EL (cell line): ENCODE measurements at places on chromosomes 3 and 15.

GRCh38 chr3:149660462-149660861 is 2.6 kb upstream of the WWTR1 start:
- no peak for DNase-seq

- DNase-seq = no peak
These were observed 2.6 kb upstream of the DPPA4 start for GRCh38 chr3:109339714-109340648.

DNA sequence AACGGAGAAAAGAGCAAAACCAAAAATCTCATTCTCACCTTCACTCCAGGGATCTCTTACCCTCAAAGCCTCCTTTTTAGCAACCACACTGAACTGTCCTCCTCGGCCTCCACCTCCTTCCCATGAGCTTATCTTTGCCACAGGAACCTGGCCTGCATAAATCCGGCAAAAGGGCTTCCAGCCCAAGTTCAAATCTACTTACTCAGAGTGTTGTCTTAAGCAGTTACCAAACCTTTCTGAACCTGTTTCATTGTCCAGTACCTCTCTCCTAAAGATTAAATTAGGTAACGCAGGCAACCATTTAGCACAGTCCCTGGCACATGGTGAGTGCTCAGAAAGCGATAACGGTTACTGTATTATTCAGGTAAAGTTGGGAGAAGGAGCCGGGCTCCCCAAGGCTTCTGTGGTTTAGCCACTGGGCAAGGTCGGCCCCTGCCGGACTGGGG is 777 bp downstream of the CIB1 start:
- DNase-seq = peak; percentile 18

DNA sequence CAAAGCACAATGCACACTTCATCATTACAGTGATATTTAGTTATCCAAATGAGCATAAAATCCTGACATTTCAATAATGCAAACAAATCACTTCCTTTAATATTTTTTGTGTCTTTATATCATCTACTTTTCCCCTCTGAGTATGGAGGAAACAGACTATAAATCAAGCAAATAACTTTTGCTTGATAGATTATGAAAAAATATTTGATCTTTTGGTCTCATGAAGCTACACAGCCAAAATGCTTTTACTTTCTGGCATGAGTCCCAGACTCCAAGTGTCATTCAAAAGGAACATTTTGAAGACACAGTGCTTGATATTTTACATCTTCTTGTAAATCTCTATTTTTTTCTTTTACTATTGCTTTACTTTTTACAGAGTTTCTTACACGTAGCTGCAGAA is 215.3 kb upstream of the ROBO1 start:
- DNase-seq = no peak

DNA sequence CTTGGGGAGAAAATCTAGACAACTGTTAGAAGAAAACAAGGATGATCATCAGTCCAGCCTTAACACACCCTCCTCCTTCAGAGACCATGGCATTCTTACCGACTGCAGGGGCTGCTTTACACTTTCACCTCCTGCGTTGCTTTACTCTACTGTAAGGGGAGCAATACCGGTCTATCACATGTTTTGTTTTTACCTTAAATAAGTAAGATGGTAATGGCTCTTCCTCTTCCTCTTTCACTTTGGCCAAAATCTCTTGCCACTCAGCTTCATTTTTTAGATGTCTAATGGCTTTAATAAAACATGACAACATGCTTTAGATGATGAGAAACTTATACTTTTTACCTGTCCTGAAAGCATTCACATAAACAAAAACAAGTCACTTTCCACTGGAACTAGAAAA is 33.4 kb upstream of the STIMATE start:
- no peak for DNase-seq

- no peak for DNase-seq
These were observed 142.3 kb upstream of the STRIT1 start for GRCh38 chr3:155435821-155436220.

GRCh38 chr3:123832692-123833397 is 51.3 kb downstream of the MYLK start:
- DNase-seq = no peak

- DNase-seq = no peak
These were observed 2.7 kb downstream of the PXYLP1 start for GRCh38 chr3:141234283-141234682.

DNA sequence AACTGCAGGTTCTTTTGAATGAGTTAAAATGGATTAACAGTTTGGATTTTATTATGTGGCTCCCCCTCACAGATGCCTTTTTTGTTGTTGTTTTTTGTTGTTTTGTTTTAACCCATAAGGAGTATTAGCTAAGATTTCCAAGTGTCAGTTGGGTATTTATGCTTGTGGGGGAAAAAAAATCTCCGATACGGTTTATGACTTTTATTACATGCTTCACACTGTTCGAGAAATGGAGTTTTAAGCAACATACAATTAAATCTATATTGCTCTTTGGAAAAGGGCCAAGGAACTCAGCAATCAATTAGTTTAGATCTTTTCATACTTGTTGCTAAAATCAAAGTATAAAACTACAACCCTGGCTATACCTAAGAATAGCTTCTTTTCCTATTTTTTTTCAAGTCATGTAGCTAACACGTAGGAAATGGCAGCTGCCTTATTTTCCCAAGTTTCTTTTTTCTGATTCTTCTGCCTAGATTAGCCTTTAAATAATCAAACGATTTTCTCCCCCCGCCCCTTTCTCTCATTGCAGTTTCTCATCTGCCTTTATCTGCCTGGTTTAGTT is 16.0 kb downstream of the NR2F2 start:
- no peak for DNase-seq

- DNase-seq = no peak
These were observed 104.1 kb downstream of the DUT start for GRCh38 chr15:48435321-48435720.

- no peak for DNase-seq
These were observed 16.5 kb downstream of the PIF1 start for GRCh38 chr15:64808785-64809453.

- no peak for DNase-seq
These were observed 15.9 kb downstream of the PLA2G4F start for GRCh38 chr15:42140383-42141070.

DNA sequence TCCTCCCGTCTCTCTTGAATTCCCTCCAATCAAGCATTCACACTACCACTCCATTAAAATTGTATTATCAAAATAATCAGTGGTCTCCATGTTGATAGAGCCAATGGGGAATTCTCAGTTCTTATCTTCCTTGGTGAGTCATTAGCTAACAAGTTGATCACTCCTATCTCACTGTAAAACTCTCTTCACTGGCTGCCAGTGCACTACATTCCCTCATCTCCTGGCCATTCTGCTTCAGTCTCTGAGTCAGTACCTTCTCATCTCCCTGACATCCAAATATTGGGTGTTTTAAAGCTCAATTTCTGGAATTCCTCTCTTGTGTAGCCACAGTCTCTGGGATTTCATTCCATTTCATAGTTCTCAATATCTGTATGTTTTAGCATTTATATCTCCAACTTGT is 175.2 kb downstream of the ALDH1A2 start:
- DNase-seq = peak; percentile 82

DNA sequence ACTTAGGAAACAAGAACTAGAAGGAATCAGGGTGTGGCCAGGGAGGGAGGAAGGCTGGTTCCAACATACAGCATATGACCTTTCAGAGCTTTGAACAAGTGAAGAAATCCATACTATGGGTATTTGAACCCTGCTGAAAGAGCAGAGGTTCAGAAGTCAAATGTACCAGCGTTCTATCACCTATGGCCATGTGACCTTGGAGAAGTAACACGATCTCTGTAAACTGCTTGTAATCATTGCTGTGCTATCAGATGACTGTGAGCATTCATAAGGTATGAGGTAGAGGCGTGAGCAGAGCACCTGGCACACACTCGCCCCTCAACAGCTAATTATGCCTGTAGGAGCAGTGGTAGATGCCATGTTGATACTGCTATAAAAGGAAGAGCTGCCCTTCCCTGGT is 55.2 kb downstream of the KLHL6 start:
- no peak for DNase-seq

DNA sequence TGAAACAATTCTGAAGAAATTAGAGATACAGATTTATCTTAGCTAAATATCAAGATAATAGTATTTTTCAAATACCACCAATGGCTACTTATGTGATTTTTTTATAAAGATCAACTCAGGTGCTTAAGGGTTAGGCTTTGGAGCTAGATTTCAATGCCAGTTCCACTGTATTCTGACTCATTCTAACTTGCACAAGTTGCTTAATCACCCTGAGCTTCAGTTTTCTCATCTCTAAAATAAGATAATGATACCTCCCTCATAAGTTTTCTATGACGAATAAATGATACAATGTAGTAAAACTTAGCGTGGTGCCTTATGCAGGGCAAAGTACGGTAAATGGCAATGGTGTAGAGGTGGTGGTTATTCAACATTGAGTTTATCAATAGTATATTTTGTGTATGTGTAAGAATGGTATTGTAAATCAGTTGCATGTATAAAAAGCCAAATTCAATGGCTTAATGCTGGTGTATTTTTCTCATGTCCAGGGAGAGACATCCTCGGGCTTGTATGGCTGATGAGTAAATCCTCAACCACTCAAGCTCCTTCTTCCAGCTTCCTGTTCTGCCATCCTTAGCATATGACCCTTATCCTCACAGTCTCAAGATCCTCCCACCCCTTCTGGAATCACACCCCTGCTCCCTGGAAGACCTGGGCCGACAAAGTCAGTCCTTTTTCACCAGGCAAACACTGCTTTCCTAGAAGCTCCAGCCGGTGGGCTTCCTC is 505.9 kb upstream of the CFAP20DC start:
- no peak for DNase-seq

DNA sequence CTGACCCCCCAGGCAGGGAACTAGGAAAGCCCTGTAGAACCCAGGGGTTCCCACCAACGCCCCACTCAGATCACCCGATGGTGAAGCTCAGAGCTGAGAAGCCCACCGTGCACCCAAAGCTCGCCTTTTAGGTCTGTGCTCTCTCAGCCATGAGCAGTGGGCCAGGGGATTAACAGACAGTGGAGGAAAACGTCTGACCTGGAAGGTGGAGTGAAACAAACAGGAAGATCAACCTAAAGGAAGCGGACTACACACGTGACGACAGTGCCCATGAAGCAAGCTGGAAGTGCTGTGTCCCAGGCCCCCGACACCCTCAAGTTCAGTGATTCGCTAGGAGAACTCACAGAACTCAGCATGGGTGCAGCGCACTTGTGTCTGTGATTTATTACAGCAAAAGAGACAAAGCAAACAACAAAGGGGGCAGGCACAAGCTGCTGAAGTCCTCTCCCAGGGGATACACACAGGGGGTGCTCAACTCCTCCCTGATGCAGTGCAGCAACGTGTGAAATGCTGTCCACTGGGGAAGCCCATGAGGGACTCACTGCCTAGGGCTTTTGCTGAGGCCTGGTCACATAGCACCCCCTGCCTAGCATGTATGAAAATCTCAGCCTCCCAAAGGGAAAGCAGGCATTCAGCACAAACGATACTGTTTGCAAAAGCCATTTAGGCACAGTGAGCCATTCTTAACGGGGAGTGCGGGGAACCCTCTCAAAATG is 43.5 kb downstream of the CFAP92 start:
- DNase-seq = peak; percentile 40

DNA sequence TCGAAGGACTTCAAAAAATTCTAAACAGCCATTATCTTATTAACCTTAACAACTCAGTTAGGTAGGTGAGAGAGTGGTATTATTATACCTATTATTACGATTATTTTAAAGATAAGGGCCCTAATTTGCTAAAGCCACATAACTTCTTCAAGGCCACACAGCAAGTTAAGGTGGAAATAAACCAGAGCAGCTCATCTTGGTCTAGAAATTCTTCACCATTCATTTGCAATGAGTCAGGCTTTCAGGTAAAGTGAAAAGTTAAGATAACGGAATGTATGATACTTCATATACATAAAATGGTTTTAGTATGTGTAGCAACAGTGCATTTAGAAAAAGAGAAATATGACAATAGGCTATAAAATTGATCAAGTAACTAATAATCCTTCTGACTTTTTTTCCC is 920.2 kb downstream of the ROBO1 start:
- DNase-seq = no peak

GRCh38 chr15:35383506-35383905 is 162.5 kb downstream of the DPH6 start:
- no peak for DNase-seq

GRCh38 chr3:42301446-42302175 is 35.6 kb upstream of the CCK start:
- peak; percentile 19 for DNase-seq

DNA sequence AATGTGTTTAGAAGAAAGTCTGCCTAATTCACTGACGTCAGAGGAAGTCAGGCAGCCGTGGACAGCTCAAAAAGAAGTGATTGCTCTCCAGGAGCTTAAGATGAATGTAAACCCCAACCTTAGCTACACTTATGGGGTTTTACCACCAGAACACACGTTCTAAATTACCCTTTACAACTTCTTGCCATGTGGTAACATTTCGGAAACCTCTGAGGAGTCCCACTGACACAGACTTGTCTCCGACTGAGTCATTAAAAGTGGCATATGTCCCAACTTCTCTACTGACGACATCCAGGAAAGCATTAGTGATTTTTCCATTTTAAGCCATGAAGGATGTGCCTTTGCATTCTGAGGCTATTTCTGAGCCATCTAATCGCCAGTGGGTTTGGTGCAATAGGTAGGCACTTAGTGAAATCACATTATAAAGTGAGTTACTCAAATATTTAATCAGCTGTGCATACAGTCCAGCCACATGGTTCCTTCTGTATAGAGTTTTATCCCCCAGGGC is 32.4 kb downstream of the C2CD4A start:
- DNase-seq = peak; percentile 50

GRCh38 chr15:58222679-58223078 is 84.5 kb downstream of the AQP9 start:
- peak; percentile 18 for DNase-seq

- no peak for DNase-seq
These were observed 70.9 kb upstream of the TGFBR2 start for GRCh38 chr3:30535525-30535924.

DNA sequence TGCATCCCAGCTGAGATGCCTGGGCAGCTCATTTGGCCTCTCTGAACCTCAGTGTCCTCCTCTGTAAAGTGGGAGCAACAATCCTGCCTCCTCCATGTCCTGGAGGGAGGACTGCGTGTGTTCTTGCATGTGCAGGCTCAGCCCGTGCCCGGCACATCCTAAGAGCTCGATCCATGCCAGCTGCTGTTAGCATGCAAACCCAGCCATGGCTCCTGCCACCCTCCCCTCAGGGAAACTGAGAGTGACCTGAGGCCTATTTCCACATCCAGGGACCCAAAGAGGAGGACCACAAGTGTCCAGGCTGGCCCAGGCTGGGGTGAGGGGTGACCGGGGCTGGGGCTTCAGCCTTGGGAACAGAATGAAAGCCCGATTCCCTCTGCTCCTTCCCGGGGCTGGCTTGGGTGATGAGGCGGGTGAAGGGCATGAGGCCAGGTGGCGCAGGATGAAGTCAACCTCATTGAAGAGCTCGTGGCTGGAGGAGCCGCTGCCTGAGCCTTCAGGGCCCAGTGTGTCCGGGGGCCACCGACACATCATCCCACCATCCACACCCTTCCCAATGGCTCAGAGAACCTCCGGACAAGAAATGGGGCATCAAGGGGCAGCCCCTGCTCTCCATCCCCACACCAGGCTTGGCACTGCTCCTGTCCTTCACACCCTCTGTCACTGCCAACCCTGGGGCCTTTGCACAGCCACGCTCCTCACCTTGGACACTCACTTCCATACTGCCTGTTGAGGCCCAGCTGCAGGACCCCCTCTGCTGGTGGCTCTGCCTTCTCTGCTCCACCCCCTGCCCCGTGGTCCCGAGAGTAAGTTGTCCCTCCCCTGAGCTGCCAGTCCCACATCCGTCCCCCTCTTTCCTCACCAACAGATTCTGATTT is 42.5 kb downstream of the ADAMTS7 start:
- no peak for DNase-seq

GRCh38 chr3:125078951-125079674 is 23.3 kb upstream of the HEG1 start:
- peak; percentile 37 for DNase-seq
